Stimulated activated CD4-positive, alpha-beta T cell treated with anti-CD3 and anti-CD28 coated beads, TNF-alpha, amount 100 ng/mL, for 4 hours (primary cell): ENCODE measurements at places on chromosomes 7 and 10.

DNA sequence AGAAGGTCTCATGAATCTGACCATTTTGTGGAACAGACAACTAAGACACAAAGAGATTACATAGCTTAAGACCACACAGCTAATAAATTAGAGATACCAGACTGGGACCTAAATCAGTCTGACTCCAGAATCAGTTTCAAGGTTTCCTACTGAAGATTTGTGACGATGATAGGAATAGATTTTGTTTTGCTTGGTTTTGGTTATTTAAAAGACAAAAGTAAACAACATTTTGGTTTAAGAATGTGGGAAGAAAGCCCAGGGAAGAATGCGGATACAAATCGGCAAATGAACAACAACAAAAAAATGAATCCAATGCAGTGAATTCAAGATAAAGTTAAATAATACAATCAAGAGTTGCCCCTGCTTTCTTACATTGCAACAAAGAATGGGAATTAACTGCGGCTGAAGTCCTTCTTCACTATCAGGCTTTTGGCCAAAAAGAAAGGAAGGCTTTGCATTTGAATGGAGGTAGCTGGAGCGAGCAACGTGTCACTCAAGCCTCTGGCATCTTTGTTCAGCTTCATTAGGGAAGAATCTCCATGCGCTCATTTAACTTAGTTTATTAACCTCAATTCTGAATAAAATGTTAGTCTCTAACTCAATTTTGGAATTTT lies 210.8 kb downstream of the ADAM12 start:
- no peak for DNase-seq

DNA sequence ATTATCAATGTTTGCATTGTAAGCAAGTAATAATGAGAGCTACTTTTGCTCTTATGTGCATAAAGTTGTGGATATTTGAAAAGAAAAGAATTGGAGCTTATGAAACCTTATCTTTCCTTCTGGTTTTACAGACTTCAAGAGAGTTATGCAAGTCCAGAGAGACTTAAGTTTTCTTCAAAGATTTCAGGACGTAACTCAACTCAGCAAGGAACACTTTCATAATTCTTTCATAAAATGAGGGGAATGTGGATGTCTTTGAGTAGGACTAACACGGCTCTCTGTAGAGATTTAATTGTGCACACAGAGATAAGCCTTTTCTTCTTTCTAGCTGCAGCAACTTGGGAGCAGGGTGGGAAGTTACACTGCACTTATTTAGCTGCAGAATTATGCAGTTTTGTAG lies 97.5 kb downstream of the DNAJB9 start:
- no peak for DNase-seq

DNA sequence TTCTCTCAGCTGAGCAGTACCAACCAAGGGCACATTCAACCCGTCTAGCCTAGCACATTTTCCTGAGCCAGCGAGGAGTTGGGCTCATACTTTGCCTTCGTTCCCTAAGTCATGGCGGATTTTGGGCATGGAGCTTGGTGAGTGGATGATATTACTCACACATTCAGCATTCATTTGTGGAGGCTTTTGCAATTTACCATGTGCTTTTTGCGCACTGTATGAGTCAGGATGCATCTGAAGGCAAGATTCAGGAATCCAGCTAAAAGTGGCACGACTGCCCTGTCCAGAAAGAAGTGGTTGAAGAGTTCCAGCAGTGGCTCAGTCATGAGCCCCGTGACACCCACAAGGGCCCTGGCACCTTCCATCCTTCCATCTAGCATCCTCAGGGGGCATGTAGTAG lies 24.2 kb upstream of the MGMT start:
- no peak for DNase-seq

- no peak for DNase-seq
Observed at GRCh38 chr7:30710669-30711068, 28.4 kb upstream of the CRHR2 start.

DNA sequence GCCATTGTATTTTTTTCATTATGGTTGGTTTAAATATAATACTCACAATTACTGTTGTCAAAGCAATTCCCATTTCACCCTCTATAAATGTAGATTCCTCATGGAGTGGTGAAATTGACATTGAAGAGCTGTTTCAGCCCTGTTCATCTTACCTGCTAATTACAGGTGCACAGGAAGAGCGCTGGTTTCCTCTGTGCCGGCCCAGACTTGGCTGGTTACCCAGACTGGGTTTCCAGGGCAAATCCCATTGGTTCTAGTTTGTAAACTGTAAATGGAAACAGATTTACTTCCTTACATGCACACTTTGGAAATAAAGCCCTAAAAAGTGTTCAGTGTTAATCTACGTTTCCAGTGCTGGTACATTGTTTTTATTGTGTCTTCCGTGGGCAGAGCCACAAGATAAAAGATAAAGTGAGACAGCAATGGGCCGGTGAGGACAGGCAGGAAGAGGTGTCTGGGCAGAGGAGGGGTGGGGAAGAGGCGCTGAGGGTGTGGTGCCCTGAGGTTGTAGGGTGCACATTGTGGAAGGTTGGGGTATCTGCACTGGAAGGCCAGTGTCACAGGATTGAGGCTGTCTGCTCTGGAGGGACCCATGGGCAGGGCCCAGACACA lies 71.6 kb upstream of the ZPBP start:
- no peak for DNase-seq

- DNase-seq, result no peak
Observed at GRCh38 chr7:101968720-101969466, 151.5 kb downstream of the CUX1 start.

DNA sequence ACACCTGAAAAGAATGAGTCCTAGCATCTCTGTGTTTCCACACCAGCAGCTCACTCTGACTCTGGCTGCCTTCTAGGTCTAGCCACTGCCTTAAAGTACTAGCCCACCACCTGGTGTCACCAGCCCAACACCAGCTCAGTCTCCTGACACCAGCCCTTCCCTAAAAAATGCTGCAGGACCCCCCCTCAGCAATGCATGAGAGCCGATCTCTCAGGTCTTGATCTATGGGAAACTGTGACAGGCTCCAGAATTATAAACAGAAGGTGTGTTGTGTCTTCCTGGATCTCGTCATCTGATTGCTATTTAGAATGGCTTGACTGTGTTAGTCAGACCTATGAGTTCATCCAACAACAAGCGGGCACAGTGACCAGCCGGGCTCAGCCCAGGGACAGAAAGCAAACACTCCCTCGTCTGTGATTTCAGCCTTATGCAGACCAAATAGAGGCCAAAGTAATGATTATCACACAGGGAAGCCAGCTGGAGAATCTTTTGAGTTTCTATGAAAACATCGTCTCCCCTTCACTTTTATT lies 66.6 kb downstream of the CUBN start:
- no peak for DNase-seq
